ENCODE measurements at places on chromosomes 2 and 18.

DNA sequence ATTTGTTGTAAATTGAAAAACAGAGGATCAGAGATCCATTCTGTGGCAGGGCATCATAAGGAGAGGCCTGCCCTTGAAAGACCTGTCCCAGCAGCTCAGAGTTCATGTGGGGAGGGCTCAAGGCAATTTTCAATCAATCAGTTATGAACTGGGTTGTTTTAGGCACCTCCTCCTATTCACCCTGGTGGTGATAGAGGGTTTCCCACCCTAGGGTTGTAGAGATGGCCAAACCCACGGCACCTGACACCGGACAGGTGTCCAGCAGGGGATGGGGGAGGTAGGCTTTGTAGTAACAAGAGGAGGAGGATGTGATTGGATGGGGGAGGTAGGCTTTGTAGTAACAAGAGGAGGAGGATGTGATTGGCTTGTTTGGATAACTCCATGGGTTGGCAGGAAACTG lies 205.7 kb downstream of the SOCS6 start:
- H3K4me1 ChIP-seq = no peaks in the 10 kb centered on the region
- H3K4me3 ChIP-seq = no peak overlapping the region
- H3K27ac ChIP-seq = no peak overlapping the region
- no peak for DNase-seq
- H3K36me3 ChIP-seq = no peaks in the 10 kb centered on the region

- no peaks in the 10 kb centered on the region for H3K36me3 ChIP-seq
- no peaks in the 10 kb centered on the region for H3K27me3 ChIP-seq
- no peak overlapping the region for H3K4me3 ChIP-seq
- peak; percentile 19 for DNase-seq
Observed at GRCh38 chr2:21317131-21317530, 193.4 kb downstream of the TDRD15 start.

- H3K27me3 ChIP-seq = no peaks in the 10 kb centered on the region
- no peak overlapping the region for H3K4me3 ChIP-seq
- DNase-seq = no peak
- no peaks in the 10 kb centered on the region for H3K4me1 ChIP-seq
Observed at GRCh38 chr2:207567671-207568070, 37.9 kb downstream of the CREB1 start.

DNA sequence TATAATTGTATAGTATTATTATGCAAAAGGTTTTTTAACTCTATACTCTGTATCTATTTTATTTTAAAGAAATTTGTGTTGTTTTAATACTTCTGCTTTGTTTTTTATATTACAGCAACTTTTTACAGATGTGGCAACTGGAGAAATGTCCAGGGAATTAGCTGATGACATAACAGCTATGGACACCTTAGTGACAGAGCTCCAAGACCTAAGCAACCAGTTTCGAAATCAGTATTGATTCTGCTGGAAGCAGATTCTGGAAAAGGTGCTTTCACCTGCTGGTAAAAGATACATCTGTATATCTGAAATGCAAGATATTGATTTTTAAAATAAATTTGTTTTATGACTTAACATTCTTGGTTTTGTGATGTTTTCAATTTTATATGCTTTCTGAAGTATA lies 126.1 kb upstream of the LTBP1 start:
- peaks cover 1% of the 10 kb centered on the region for H3K36me3 ChIP-seq
- no peak for DNase-seq
- no peaks in the 10 kb centered on the region for H3K27me3 ChIP-seq

DNA sequence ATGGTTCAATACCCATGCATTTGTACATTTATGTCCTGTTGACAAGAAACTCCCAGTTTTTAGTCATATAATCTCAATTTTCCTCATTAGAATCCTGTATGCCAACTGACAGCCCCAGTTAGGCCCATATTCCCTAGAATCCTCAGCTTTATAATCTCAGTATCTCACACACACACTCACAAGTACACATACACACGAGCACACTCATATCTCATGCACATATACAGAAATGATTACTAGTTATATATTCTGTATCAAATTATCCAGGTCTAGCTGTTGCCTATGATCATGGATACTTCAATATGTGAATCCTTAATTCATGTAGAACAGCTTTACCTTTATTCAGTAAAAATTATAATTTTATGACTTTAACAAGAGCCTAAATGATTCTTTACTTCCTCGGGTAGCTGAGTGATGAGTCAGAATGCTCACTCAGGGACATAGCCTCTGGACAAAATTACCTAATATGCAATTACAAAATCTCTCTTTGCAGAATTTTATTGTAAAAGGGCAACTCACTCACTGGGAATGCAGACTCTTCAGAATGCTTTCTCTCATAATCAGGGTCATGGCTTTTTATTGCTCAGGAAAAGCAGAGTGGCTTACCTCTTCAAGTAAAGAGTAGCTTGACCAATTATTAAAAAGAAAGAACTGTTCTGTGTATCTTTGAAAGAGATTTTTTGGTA lies 193.6 kb upstream of the PIK3C3 start:
- no peaks in the 10 kb centered on the region for H3K36me3 ChIP-seq
- DNase-seq = no peak
- no peaks in the 10 kb centered on the region for H3K27me3 ChIP-seq
- peaks cover 3% of the 10 kb centered on the region for H3K4me1 ChIP-seq
- H3K4me3 ChIP-seq = no peak overlapping the region

DNA sequence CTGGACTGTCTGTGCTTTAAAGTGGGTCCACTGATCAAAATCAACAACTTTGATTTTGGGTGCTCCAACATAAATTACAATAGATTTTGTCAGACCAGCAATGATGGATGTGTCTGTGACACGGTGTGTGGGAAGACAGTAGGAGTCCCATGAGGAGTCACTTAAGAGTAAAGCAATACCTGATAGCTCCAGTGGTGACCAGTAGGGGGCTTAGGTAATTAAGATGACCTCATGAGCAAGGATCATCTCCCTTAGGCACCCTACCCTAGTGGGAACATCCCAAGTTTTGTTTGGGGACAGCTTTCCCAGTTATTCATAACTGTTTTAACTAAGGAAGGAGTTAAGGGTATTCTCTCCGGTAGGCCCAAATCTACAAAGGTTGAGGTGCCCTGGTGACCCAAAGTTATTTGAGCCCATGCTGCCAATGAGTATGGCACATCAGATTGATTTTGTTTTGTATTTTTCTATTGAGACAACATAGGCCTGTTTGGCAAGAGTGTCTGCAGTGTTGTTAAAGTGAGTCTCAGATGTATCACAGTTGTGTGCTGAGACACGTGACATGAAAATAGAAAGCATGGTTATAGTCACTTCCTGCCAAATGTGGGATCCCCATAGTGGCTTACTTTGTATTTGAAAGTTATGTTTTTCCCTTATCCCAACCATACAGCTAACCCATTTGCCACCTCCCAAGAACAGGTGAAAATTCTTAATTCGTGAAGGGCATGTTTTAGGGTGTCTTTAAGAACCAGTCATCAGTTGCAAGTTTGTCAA lies 1337.6 kb upstream of the SLC39A10 start:
- DNase-seq = no peak
- no peaks in the 10 kb centered on the region for H3K4me1 ChIP-seq
- no peak overlapping the region for H3K4me3 ChIP-seq
- no peaks in the 10 kb centered on the region for H3K36me3 ChIP-seq

GRCh38 chr2:225288986-225289385 lies 110.5 kb upstream of the NYAP2 start:
- H3K4me1 ChIP-seq = peaks cover 3% of the 10 kb centered on the region
- H3K36me3 ChIP-seq = no peaks in the 10 kb centered on the region
- H3K27me3 ChIP-seq = peaks cover 2% of the 10 kb centered on the region
- DNase-seq = no peak
- no peak overlapping the region for H3K4me3 ChIP-seq
